ENCODE measurements at places on chromosomes 7 and 10. TPM values are rescaled to one million over a fixed set of nuclear protein-coding genes. Genes with fewer than 3 reads are reported as not detected.
A peak's percentile ranks its signal among the peaks of the same experiment; 100 is the strongest.

DNA sequence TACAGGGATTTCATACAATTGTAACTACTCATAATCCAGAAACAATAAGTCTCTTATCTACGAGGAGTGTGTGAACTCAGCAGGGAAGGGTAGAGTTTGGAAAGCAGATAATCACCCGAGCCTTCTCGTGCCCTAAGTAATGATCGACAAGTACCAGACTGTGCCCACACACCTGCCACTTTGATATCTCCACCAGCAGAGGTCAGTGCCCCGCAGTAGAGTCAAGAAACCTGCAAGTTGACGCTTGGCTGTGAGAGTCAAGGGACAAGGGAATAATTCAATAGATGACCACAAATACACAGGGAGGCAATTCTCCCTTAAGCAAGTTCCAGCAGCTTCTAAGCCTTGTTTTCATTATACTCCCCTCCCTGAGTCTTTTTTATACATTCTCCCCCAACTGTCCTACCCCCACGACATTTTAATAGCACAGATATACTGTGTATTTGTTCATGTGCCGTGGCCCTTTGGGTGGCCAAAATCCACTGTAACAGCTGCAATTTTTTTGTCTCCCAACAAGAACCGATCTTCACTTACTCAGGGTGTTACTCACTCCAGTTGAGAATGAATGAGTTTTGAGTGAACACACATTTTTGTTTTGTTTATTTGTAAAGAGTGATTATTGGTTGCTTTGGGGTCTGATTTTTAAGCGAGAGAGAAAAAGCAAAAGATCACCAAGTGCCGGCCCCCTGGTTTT lies 106.9 kb upstream of the RHEB start:
- no peak overlapping the region for H3K4me3 ChIP-seq
- H3K27me3 ChIP-seq: no peaks in the 10 kb centered on the region
- H3K4me1 ChIP-seq: peaks cover 40% of the 10 kb centered on the region

DNA sequence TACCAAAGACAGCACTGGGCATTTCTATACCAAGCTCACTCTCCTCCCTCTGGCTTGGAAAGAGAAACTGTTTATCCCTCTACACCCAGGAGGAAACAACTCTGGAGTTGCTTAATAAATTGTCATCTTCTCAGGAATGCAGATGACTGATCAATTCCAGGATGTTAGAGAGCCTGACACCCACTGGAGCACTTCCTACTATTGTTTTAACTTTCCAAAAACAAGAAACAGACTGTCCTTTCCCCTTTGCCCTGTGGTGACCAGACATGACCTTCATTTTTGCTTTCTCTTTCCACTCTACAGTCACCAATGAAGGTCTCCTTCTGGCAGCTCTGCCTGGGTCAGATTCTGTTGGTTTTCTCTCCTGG lies 19.6 kb downstream of the GIMAP4 start:
- H3K4me1 ChIP-seq: peaks cover 49% of the 10 kb centered on the region
- peak; percentile 43 for DNase-seq
- peak overlapping the region; percentile 23 for H3K4me3 ChIP-seq
- no peaks in the 10 kb centered on the region for H3K27me3 ChIP-seq
- peak overlapping the region; percentile 68 for H3K27ac ChIP-seq

DNA sequence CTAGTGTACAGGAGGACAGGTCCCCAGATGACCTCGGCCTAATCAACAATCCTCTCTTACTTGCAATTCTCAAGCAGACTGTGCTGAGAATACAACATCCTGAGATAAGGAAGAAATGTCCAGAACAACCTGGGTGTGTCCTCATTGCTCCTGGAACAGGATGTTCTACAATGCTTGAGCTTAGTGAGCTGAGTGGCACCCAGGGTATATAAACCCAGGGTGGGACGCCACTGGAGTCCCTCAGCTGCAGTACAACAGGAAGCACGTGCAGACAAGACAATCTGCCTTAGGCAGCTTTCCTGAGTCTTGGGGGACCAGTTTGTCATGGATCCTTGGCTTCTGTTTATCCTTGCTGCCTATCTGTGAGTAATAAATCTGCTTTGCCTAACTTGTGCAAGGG lies 27.7 kb upstream of the SLC25A13 start:
- H3K27ac ChIP-seq: no peak overlapping the region
- peaks cover 10% of the 10 kb centered on the region for H3K27me3 ChIP-seq
- H3K4me3 ChIP-seq: no peak overlapping the region
- H3K4me1 ChIP-seq: no peaks in the 10 kb centered on the region
- no peaks in the 10 kb centered on the region for H3K36me3 ChIP-seq

GRCh38 chr10:91564026-91564425 lies 68.8 kb downstream of the PPP1R3C start:
- no peaks in the 10 kb centered on the region for H3K4me1 ChIP-seq
- H3K36me3 ChIP-seq: no peaks in the 10 kb centered on the region
- no peak for DNase-seq
- no peak overlapping the region for H3K27ac ChIP-seq
- H3K27me3 ChIP-seq: peaks cover 8% of the 10 kb centered on the region

DNA sequence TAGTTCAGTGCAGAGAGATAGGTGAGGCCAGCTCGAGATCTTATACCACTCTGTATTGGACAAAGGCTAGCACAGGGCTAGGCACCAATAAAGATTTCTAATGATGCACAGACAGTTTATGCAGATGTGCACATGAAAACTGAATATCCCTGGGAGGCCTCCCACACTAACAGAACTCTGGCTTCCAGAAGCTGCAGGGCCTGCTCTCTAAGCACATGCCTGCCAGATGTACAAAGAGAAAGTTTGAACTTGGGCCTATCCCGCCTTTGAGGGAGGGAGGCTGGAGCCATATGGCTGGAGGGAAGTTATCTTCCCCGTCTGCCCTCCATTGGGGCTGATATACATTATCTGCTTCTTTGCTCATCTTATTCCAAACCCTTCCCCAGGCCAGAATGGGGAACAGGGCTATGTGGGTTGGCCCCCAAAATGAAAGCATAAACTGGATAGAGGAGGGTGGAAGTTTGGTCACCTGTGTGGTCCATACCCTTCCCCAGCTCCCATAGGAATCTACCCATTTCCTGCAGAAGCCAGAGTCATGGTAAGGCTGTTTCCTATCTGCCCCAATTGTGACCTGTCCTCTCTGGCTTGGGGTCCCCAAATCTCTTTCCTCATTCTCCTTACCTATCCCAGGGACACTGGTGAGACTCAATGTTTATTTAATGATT lies 3.8 kb downstream of the KAZALD1 start:
- H3K4me1 ChIP-seq: peaks cover 35% of the 10 kb centered on the region
- H3K36me3 ChIP-seq: no peaks in the 10 kb centered on the region
- H3K27ac ChIP-seq: no peak overlapping the region
- no peak overlapping the region for H3K4me3 ChIP-seq
- H3K27me3 ChIP-seq: peaks cover 39% of the 10 kb centered on the region

- H3K27me3 ChIP-seq: no peaks in the 10 kb centered on the region
- peaks cover 11% of the 10 kb centered on the region for H3K36me3 ChIP-seq
- H3K4me3 ChIP-seq: no peak overlapping the region
- H3K4me1 ChIP-seq: peaks cover 7% of the 10 kb centered on the region
- no peak overlapping the region for H3K27ac ChIP-seq
- no peak for DNase-seq
Measured at GRCh38 chr10:5271526-5271925, 74.9 kb downstream of the AKR1C4 start.

DNA sequence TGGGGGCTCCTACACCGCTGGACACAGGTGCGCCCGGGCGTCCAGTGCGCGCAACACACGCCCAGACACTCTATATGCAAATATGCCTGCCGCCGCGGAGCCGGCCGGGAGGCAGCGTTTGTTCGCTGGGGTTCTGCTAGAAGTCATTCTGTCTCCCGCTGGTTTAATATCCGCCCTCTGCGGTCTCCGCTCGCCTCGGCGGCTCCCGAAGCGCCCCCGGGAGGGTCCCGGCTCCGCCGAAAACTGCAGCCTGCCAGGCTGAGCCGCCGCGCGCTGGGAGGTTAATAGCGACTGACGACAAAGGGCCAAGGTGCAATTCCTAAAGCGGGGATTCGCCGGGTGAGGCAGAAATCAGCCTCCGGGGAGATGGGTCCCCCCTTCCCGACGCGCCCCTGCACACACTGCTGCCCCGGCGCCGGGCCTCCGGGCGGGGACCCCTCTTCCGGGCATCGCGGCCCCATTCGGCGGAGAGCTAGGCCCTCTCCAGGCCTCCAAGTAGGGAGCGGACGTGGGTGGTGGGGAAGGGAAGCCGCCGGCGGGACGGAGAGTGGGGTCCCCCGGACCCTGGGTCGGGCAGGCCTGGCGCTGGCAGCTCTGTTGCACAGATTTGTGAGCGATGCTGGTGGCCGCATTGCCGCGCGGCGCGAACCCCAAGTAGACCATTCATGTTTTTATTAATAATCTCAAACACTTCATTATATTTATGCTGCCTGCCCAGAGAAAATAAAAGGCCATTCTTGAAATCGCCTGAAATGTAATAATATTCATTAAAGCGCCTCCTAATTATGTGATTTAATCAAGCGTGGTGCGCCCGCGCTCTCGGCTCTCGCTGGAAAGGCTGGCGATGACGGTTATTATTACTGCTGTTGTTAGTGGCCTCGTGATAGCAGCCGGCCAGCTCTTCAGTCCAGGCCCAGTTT lies 9.1 kb downstream of the EN2 start:
- no peaks in the 10 kb centered on the region for H3K36me3 ChIP-seq
- no peak overlapping the region for H3K27ac ChIP-seq
- H3K4me3 ChIP-seq: no peak overlapping the region
- peak; percentile 61 for DNase-seq
- peaks cover 80% of the 10 kb centered on the region for H3K27me3 ChIP-seq
- H3K4me1 ChIP-seq: peaks cover 21% of the 10 kb centered on the region

GRCh38 chr7:149606826-149607225 lies 109.2 kb upstream of the ZNF746 start:
- no peak for DNase-seq

GRCh38 chr7:116331020-116331419 lies 120.7 kb downstream of the TES start:
- no peaks in the 10 kb centered on the region for H3K4me1 ChIP-seq
- H3K36me3 ChIP-seq: no peaks in the 10 kb centered on the region
- H3K27ac ChIP-seq: no peak overlapping the region
- DNase-seq: no peak

GRCh38 chr10:75955973-75956502 lies 524.6 kb downstream of the LRMDA start:
- H3K4me3 ChIP-seq: no peak overlapping the region
- no peak for DNase-seq
- H3K27me3 ChIP-seq: peaks cover 2% of the 10 kb centered on the region
- H3K27ac ChIP-seq: no peak overlapping the region
- H3K4me1 ChIP-seq: no peaks in the 10 kb centered on the region

GRCh38 chr7:48563334-48563733 lies 361.0 kb upstream of the CDC14C start:
- no peak overlapping the region for H3K27ac ChIP-seq
- H3K4me3 ChIP-seq: no peak overlapping the region
- no peak for DNase-seq
- no peaks in the 10 kb centered on the region for H3K27me3 ChIP-seq
- no peaks in the 10 kb centered on the region for H3K4me1 ChIP-seq

- no peaks in the 10 kb centered on the region for H3K4me1 ChIP-seq
- H3K27ac ChIP-seq: no peak overlapping the region
- H3K27me3 ChIP-seq: no peaks in the 10 kb centered on the region
- no peak for DNase-seq
Measured at GRCh38 chr10:1308962-1309616, 252.9 kb downstream of the WDR37 start.

DNA sequence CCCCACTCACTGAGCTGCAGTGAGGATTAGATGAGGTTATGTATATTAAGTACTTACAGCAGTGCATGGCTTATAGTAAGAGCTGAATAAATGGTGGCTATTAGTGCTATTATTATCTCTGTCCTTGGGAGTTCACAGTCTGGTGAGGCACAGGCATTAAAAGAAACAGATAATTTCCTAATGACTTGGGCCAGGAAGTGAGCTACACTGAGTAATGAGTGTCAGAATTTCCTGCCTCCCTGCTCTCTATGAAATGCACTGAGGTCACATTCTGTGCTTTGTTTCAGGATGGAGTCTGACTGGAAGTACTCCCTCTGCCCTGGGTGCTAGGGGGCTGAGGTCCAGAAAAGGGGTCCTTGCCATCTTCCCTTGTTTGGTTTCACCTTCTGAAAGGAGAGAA lies 48.7 kb upstream of the LOXL4 start:
- H3K4me1 ChIP-seq: no peaks in the 10 kb centered on the region
- no peak overlapping the region for H3K4me3 ChIP-seq
- no peak for DNase-seq
- H3K27ac ChIP-seq: no peak overlapping the region

DNA sequence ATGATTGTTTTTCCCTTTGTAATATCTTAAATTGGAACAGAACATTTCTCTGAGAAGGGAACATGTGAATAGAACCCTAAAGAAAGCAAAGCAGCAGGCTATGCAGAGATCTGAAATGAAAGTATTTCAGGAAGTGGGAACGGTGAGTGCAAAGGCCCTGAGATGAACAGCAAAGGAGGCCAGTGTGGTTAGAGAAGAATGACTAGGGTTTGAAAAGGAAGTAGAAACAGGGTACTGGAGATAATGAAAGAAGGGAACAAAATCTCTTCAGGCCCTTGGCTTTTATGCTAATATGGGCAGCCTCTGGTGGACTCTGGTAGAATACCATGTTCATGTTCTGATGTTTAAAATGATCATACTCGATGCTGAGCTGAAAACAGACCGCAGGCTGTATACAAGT lies 22.2 kb downstream of the ARHGAP21 start:
- H3K27ac ChIP-seq: no peak overlapping the region
- H3K36me3 ChIP-seq: no peaks in the 10 kb centered on the region
- peaks cover 7% of the 10 kb centered on the region for H3K4me1 ChIP-seq
- H3K4me3 ChIP-seq: no peak overlapping the region
- no peak for DNase-seq

DNA sequence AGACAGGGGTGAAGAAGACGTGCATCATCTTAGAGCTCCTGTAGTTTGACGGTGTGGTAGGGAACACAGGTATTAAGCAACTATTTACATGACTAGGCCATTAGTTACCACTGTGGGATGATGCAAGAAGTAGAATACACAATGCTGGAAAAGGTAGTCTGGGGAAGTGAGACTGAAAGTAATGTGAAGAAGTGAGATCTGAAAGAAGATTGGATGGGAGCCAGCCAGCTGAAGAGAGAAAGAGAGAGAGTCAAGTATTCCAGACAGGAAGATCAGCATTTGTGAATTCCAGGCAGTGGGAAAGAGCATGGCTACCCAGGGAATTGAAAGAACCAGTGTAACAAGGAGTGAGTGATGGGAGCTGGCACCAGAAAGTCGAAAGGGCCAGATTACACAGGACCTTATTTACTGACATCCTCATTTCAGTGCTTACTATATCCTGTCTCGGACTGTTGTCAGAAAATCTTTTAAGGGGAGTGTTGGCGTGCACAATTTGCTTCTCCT lies 4.0 kb upstream of the CFAP58 start:
- H3K27me3 ChIP-seq: no peaks in the 10 kb centered on the region
- H3K4me1 ChIP-seq: peaks cover 9% of the 10 kb centered on the region
- H3K36me3 ChIP-seq: no peaks in the 10 kb centered on the region
- no peak for DNase-seq

DNA sequence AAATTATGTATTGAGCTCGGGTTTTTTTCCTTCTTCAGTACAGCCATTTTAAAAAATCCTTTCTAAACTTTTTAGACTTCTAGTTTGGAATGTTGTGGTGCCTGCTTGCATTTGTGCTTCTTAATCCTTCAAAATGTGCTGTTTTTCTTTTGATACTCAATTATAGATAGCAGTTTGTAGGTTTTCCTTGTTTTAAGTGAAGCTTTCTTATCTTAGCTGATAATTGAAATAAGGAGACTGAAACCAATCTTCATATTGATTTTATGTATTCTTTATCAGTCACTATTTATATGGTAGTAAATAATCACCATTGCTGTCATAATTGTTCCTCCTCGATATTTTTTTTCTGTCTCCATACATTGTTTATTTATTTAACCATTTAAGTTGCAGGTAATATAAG lies 56.6 kb downstream of the TAF3 start:
- no peak for DNase-seq
- H3K36me3 ChIP-seq: no peaks in the 10 kb centered on the region
- no peak overlapping the region for H3K4me3 ChIP-seq
- H3K4me1 ChIP-seq: no peaks in the 10 kb centered on the region

The MBL2 gene
- not detected for total RNA-seq

The MNX1 gene
- 0.10 TPM for total RNA-seq

The CLEC2L gene
- total RNA-seq: not detected

The GTPBP10 gene
- total RNA-seq: 35.8 TPM
